Activated naive CD4-positive, alpha-beta T cell treated with anti-CD3 and anti-CD28 coated beads, Interleukin-2, amount 50 U/mL, for 72 hours (primary cell): ENCODE measurements at places on chromosomes 12 and 14. TPM values are rescaled to one million over a fixed set of nuclear protein-coding genes. Genes with fewer than 3 reads are reported as not detected.

The FAM90A1 gene
- 0.11 TPM for total RNA-seq

The CKAP4 gene
- 5.1 TPM for total RNA-seq

The FBXO21 gene
- 26.0 TPM for total RNA-seq

DNA sequence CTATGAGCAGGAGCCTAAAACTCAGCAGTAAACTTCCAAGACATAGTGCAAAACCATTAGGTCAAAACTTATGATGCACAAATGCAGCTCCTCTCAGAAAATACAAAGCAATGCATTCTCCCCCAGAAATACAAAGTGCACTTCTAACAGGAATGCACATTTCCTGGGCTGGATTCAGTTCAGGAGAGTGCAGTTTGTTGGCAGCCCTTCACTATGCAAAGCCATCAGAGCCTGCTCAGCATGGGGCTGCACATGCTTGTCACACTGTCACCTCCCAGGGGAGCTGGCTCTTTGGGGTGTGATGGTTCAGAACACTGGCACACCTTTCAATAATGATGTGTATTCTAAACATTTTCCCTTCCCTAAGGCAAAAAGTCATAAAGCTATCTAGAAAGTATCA, 110.4 kb downstream of the KCNK10 start:
- no peak for DNase-seq

GRCh38 chr14:44154874-44155273, 352.2 kb downstream of the FSCB start:
- no peak for DNase-seq

GRCh38 chr14:41349289-41349910, 257.3 kb upstream of the LRFN5 start:
- no peak for DNase-seq

GRCh38 chr12:38113991-38114390, 202.6 kb upstream of the ALG10B start:
- no peak for DNase-seq

DNA sequence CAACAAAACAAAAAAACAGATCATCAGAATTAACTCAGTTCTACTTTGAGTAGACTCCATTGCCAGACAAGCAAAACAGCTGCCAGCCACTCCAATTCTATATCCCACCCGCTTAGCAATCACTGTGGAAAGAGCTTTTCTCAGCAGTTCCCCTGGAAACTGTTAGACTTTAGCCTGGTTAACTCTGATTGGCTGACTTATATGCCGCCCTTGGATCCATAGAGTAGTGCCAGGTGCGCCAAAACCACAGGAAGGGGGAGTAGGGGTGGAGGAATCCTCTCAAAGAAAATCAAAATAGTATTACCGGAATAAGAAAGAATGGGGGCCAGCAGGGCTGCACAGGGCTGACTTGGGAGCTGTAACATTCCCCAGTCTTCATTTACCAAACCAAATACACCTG, 5.4 kb upstream of the EML5 start:
- no peak for DNase-seq

DNA sequence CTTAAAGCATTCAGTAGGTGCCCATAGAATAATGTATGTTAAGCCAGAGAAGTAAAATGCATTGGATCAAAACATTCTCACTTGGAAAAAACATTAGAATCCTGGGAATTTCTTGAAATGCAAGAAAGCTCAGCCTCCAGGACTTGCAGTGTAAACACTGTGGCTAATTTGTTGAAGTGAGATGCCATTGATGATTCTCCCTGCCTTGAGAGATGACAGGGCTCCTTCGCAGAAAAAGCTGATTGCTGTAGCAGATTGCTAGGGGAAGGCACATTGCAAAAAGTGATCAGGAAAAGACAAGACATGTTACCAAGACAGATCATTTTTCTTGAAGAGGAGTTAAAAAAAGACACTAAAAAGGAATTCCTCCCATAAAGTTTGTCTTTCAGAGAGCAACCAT, 204.2 kb upstream of the HMGA2 start:
- DNase-seq = no peak

DNA sequence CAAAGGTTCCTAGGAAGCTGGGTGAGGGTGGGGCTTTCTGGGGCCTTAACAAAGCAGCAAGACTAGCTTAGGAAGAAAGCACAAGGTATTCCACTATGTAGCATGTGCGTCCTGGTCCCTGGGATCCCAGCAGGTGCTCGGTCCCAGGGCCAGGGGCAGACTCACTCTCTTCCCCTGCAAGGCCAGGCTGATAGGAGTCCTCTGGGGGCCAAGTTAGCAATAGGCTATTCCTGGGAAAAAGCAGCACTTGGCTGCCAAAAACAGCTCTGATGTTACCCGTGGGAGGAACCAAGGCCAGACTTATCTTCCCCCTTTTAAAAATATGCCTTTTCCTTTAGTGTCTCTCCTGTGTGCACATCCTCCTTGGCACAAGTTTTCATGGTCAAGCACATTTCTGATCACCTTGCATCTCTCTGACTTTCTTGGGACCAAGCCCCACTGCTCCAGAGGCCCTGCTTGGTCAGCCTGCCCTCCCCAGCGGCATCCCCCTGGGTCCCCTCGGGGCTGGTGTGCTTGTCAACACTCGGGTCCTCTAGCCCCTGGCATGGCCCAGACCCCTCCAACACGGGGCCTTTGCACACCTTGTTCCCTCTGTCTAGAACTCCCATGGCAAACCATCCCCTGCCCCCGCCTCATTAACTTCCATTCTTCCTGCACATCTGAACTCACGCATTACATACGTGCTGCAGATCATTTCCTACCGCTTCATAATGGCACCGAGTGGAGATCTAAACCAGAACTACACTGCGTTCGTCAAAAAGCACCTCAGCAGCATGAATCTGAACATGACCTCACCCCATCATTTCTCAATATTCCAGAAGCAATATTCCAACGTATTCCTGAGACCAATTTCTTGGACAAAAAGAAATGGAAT, 21.9 kb downstream of the CCDC92 start:
- DNase-seq = no peak

GRCh38 chr12:94099191-94099590, 49.2 kb upstream of the PLXNC1 start:
- no peak for DNase-seq
